ENCODE measurements at places on chromosomes 1 and 21.

- no peak for DNase-seq
Observed at GRCh38 chr1:93999840-94000415, 90.7 kb upstream of the GCLM start.

GRCh38 chr1:41840592-41841246 lies 78.0 kb downstream of the HIVEP3 start:
- no peak for DNase-seq

- DNase-seq, result no peak
Observed at GRCh38 chr1:204335085-204335484, 24.6 kb downstream of the PLEKHA6 start.

DNA sequence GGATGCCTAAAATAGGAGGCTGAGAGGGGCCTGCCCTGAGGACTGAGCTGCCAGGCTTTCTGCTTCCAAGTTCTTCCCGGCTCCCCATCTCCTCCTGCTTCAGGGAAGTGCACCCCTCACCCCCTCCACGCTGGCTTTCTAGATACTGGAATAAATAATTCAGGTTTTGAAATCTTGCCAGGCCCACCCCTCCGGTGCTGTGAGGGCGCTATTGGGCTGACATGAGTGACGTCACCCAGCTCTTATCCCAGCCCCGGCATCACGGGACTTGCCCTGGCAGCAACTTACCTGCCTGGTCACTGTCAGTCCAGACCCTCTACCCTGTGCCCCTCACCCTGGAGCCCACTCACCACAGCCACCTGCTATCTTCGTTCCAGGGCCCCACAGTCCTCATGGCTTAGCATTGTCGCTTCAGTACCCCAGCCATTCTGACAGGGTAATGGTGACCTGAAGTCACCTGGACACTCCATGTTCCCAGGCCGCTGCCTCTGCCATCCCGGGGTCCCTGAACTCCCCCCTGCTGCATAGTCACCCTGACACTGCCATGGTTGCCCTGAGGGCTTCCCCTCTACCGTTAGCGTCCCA lies 819 bp upstream of the GPR3 start:
- DNase-seq, result no peak

DNA sequence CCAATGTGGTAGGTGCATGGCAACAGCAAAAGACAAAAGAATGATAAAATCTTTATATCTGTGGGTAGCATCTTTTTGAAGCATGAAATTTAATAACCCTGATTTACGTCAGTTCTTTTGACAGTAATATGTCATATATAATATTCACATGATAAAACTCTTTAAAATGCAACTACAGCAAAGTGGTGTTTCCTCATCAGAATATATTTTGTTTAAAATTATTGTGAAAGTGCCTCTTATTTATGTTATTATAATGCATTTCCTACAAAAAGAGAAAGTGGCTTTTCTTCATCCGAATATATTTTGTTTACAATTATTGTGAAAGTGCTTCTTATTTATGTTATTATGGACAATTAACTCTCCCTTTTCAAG lies 46.9 kb upstream of the EEIG2 start:
- DNase-seq, result no peak

- peak; percentile 92 for DNase-seq
Observed at GRCh38 chr1:210598135-210598652, 269.5 kb downstream of the HHAT start.

- DNase-seq, result no peak
Observed at GRCh38 chr1:9657521-9658032, 6.0 kb downstream of the PIK3CD start.

DNA sequence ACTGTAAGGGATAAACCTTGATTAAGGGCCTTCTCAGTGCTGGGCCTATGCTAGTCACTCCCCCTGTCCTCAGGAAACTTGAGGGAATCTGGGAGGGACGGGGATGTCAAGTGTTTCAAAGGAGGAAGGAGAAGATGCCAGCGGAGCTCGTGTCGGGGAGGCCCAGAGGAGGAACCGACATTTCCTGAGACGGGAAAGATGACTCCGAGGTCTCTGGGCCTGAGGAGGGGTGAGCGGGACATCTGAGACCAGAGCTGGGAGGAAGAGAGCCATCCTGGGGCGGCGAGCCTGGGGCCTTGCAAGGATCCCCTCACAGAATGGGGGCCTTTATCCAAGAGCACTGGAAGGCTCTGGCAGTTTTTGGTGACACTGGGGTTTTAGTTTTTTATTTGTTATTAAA lies 10.4 kb downstream of the SLC66A1 start:
- DNase-seq, result no peak

DNA sequence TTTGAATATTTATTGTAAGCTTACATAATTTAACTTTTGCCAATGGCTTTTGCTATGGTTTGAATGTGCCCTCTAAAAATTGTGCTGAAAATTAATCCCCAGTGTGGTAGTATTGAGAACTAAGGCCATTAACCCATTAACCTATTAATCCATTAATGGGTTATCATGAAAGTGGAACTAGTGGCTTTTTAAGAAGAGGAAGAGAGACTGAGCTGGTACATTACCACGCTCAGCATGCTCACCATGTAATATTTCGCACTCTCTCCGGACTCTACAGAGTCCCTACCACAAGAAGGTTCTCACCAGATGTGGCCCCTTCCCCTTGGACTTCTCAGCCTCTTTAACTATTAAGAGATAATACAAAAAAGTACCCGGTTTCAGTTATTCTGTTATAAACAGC lies 164.4 kb upstream of the ZRANB2 start:
- DNase-seq, result no peak

DNA sequence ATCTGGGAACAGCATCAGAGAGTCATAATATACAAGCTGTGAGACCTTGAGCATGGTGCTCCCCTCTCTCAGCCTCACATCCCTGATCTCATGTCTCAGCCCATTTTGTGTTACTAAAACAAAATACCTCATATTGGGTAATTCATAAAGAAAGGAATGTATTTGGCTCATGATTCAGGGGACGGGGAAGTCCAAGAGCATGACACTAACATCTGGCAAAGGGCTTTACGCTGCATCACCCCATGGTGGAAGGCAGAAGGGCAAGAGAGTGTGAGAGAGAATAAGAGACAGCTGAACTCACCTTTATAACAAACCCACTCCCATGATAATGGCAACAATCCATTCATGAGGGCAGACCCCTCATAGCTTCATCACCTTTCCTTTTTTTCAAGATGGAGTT lies 36.5 kb downstream of the RNASEL start:
- DNase-seq, result no peak

GRCh38 chr1:27296773-27297291 lies 25.1 kb upstream of the TMEM222 start:
- peak; percentile 30 for DNase-seq

- DNase-seq, result no peak
Observed at GRCh38 chr1:97159342-97159741, 437.8 kb downstream of the PTBP2 start.

DNA sequence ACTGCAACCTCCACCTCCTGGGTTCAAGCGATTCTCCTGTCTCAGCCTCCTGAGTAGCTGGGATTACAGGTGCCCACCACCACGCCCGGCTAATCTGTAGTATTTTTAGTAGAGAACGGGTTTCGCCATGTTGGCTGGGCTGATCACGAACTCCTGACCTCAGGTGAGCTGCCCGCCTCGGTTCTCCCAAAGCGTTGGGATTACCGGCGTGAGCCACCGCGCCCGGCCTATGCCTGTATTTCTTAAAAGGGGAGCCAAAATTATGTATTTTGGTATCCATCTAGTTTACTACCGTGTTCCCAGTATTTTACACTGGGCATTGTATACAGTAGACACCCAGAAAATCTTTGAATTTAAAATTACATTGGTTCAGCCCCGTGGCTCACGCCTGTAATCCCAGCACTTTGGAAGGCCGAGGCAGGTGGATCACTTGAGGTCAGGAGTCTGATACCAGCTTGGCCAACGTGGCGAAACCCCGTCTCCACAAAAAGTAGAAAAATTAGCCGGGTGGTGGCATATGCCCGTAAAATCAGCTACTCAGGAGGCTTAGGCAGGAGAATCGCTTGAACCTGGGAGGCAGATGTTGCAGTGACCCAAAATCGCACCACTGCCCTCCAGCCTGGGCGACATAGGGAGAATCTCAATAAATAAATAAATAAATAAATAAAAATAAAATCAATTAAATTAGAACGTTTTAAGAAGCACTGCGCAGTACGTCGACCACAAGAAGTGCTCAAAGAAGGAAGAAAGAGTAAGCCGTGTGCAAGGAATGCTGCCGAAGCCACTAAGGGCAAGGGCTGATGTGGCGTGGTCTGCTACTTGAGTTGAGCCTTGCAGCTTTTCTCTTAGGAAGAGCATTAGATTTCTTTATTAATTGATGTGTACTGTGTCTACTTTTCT lies 1.5 kb upstream of the THRAP3 start:
- no peak for DNase-seq

GRCh38 chr1:235739124-235739523 lies 89.5 kb upstream of the GNG4 start:
- peak; percentile 46 for DNase-seq

- no peak for DNase-seq
Observed at GRCh38 chr1:50505427-50505826, 82.2 kb upstream of the DMRTA2 start.

- no peak for DNase-seq
Observed at GRCh38 chr21:25636727-25637126, 2.3 kb upstream of the JAM2 start.

GRCh38 chr1:113887402-113888175 lies at the start of gene BCL2L15:
Gene BCL2L15 (minus strand): TSS chr1:113887581. CDS start chr1:113887375, 206 bp downstream.
- no peak for DNase-seq

DNA sequence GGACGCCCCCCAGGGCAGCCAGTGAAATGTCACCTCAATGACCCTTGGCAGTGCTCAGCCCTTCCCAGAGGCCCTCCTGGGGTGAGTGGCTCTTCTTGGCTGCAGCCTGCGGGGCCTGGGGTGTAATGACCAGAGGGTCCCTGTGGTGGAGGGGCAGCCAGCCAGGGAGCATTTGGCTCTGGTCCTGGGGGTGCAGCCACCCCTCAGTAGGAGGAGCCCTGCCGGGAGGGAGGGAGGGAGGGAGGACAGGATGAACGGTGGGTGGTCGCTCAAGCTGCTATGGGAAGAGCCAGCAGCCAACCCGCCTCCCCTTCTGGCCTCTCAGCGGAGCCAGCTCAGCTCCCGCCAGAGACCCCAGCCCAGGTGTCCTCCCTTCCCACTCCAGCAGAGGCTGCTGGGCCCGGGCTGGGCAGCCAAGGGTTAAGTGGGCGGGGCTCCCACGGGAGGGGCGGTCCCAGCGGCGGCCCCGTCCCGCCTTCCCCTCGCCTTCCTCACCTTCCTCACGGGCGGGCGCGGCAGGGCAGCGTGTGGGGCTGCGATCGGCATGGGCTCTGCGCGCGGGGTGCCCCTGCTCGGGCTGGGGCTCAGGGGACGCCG lies 9.0 kb upstream of the PLCH2 start:
- no peak for DNase-seq

- no peak for DNase-seq
Observed at GRCh38 chr1:111961016-111961415, 28.5 kb downstream of the KCND3 start.
